HFFc6 (cell line): ENCODE measurements at places on chromosomes 5 and 9. TPM values are rescaled to one million over a fixed set of nuclear protein-coding genes. Genes with fewer than 3 reads are reported as not detected.
A peak's percentile ranks its signal among the peaks of the same experiment; 100 is the strongest.

GRCh38 chr9:36163049-36163785 lies 6.0 kb upstream of the CCIN start:
- no peaks in the 10 kb centered on the region; the same call in 1 of the 2 replicates for H3K27me3 ChIP-seq
- H3K36me3 ChIP-seq: peaks cover 7% of the 10 kb centered on the region
- H3K4me3 ChIP-seq: peak overlapping the region; percentile 18; the same call in 1 of the 2 replicates
- DNase-seq: no peak
- peaks cover 78% of the 10 kb centered on the region for H3K4me1 ChIP-seq
- peak overlapping the region; percentile 86 for H3K27ac ChIP-seq

- peak; percentile 11 for DNase-seq
- H3K36me3 ChIP-seq: peaks cover 90% of the 10 kb centered on the region
- H3K27me3 ChIP-seq: peaks cover 4% of the 10 kb centered on the region
- no peak overlapping the region for H3K4me3 ChIP-seq
Measured at GRCh38 chr9:106927916-106928315, 65.0 kb downstream of the ZNF462 start.

- H3K27me3 ChIP-seq: no peaks in the 10 kb centered on the region
- H3K4me3 ChIP-seq: no peak overlapping the region
- DNase-seq: no peak
- H3K4me1 ChIP-seq: peaks cover 47% of the 10 kb centered on the region
- no peak overlapping the region for H3K27ac ChIP-seq
Measured at GRCh38 chr5:135263022-135263668, 135.9 kb downstream of the MACROH2A1 start.

GRCh38 chr9:8179381-8180053 lies 379.9 kb upstream of the DMAC1 start:
- H3K4me3 ChIP-seq: no peak overlapping the region
- H3K36me3 ChIP-seq: no peaks in the 10 kb centered on the region
- no peaks in the 10 kb centered on the region for H3K27me3 ChIP-seq
- no peak overlapping the region for H3K27ac ChIP-seq
- no peak for DNase-seq
- no peaks in the 10 kb centered on the region for H3K4me1 ChIP-seq

GRCh38 chr5:84961193-84961592 lies 576.5 kb upstream of the EDIL3 start:
- no peak overlapping the region for H3K27ac ChIP-seq
- H3K4me1 ChIP-seq: no peaks in the 10 kb centered on the region
- no peak for DNase-seq
- no peaks in the 10 kb centered on the region for H3K27me3 ChIP-seq

- H3K27ac ChIP-seq: peak overlapping the region; percentile 26; the same call in 1 of the 2 replicates
- H3K4me3 ChIP-seq: no peak overlapping the region
- peak; percentile 25 for DNase-seq
Measured at GRCh38 chr9:133103183-133103986, 17.7 kb downstream of the RALGDS start.

DNA sequence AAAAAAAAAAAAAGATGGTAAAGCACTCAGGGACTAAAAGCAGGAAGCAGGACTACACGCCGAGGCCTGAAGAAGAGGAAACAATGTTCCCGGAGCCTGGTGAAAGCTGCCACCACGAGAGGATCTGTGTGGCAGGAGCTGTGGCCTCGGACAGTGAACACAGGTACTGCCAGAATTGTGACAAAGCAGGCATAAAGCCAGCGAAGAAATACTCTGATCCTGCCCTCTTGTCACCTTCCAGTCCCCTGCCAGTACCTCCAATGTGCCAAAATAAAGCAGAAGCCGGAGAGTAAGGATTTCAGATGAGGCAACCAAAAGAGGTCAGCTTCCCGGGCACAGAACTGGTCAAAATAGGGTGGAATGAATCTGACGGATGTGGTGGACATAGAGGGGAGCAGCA lies 211.5 kb upstream of the TARS1 start:
- H3K27me3 ChIP-seq: no peaks in the 10 kb centered on the region; the same call in 1 of the 2 replicates
- DNase-seq: no peak

GRCh38 chr5:176413255-176413565 lies 3.1 kb downstream of the CLTB start:
- H3K4me1 ChIP-seq: peaks cover 59% of the 10 kb centered on the region
- H3K4me3 ChIP-seq: peak overlapping the region; percentile 94
- DNase-seq: peak; percentile 33

DNA sequence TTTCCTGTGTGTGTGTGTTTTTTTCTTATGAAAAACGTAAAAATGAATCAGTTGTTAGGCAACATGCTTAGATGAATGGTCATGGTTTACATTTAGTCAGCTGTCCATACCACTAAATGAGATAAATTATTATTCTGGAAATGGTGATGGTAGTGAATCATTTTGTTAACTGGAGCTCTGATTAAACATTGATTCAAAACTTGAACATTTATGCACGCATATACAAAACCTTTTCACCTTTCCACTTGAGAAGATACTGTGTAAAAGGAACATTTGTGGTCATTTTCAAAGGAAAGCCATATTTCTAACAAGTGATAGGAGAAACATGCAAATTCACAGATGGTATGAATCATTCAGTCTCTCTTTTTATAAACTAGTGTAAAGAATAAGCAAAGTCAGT lies 162.0 kb downstream of the SLC25A46 start:
- H3K4me3 ChIP-seq: no peak overlapping the region
- peak; percentile 80 for DNase-seq
- peaks cover 3% of the 10 kb centered on the region; the same call in 1 of the 2 replicates for H3K27me3 ChIP-seq
- peak overlapping the region; percentile 50 for H3K27ac ChIP-seq

- H3K4me1 ChIP-seq: no peaks in the 10 kb centered on the region
- H3K4me3 ChIP-seq: no peak overlapping the region
- H3K36me3 ChIP-seq: no peaks in the 10 kb centered on the region
- H3K27ac ChIP-seq: no peak overlapping the region
- no peak for DNase-seq
Measured at GRCh38 chr9:103627731-103628130, 466.4 kb upstream of the SMC2 start.

DNA sequence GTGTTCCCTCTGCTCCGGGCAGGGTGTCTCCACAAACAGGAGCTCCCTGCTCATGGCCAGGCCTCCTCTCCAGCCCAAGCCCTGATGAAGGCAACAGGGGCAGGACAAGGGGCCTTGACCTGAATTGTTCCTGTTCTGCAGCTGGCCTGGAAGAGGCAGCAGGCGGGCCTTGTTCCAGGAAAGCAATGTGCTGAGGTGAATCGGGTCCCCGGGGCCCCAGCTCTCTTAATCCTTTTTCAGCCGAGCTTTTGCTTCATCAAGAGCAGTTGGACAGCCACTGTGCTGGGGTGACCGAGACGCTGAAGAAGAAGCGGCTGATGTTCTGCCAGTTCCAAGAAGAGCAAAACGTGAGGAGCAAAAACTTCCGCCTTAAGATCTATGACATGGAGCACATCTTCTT lies 41.4 kb downstream of the CCDC180 start:
- peaks cover 4% of the 10 kb centered on the region for H3K27me3 ChIP-seq
- H3K4me1 ChIP-seq: no peaks in the 10 kb centered on the region; the same call in 1 of the 2 replicates
- DNase-seq: no peak
- H3K36me3 ChIP-seq: no peaks in the 10 kb centered on the region

DNA sequence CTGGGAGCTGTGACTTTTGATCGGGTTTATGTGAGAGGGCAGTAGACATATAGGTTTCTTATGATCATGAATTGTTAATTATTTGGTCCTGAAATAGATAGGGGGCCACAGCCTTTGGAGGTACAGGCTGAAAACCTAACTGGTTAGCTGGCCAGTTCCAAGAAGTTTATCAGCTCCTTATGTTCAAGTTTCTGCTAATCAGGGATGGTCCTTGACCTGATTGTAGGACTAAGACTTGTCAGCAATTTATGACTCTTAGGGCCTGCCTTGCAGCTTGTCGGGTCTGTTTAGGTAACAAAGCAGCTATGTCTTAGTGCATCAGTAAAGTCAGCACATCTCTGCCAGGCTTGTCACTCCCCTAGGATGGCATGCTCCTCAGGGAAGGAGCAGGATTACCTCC lies 151.8 kb upstream of the RUSC2 start:
- no peaks in the 10 kb centered on the region; the same call in 1 of the 2 replicates for H3K27me3 ChIP-seq
- H3K36me3 ChIP-seq: peaks cover 11% of the 10 kb centered on the region; the same call in 1 of the 2 replicates
- no peak overlapping the region for H3K4me3 ChIP-seq
- peaks cover 67% of the 10 kb centered on the region for H3K4me1 ChIP-seq

- H3K27me3 ChIP-seq: no peaks in the 10 kb centered on the region; the same call in 1 of the 2 replicates
- no peaks in the 10 kb centered on the region for H3K4me1 ChIP-seq
- no peak overlapping the region for H3K4me3 ChIP-seq
Measured at GRCh38 chr5:124956471-124957029, 210.1 kb upstream of the ZNF608 start.

DNA sequence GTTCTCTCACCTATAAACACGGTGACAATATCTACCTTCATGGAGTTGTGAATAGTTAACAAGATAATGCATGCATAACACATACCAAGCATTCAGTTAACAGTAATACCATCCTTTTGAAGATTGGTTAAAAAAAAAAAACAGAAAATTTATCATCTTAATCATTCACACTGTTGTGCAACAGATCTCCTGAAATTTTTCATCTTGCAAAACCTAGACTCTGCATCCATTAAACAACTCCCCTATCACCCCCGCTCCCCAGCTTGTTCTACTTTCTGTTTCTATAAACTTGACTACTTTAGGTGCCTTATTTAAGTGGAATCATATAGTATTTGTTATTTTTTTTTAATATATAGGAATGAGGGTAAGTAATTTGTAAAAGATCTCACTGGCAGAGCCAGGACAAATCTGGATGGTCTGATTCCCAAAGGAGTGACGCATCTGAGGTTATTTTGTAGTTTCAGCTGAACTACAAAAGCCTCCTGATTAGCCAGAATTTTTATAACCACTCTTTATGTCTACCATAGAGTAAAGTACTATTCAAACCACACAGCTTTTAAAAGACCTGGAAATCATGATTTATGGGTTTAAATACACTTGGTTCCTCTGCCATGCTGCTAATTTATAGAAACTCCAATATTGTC lies 93.0 kb downstream of the FANCC start:
- no peaks in the 10 kb centered on the region for H3K36me3 ChIP-seq
- no peak overlapping the region for H3K27ac ChIP-seq
- H3K4me3 ChIP-seq: no peak overlapping the region
- no peaks in the 10 kb centered on the region for H3K4me1 ChIP-seq
- H3K27me3 ChIP-seq: no peaks in the 10 kb centered on the region
- no peak for DNase-seq

GRCh38 chr9:133958756-133959155 lies 33.4 kb downstream of the VAV2 start:
- H3K4me1 ChIP-seq: peaks cover 25% of the 10 kb centered on the region
- H3K27me3 ChIP-seq: peaks cover 2% of the 10 kb centered on the region
- H3K36me3 ChIP-seq: peaks cover 7% of the 10 kb centered on the region; the same call in 1 of the 2 replicates
- DNase-seq: no peak
- H3K4me3 ChIP-seq: no peak overlapping the region

DNA sequence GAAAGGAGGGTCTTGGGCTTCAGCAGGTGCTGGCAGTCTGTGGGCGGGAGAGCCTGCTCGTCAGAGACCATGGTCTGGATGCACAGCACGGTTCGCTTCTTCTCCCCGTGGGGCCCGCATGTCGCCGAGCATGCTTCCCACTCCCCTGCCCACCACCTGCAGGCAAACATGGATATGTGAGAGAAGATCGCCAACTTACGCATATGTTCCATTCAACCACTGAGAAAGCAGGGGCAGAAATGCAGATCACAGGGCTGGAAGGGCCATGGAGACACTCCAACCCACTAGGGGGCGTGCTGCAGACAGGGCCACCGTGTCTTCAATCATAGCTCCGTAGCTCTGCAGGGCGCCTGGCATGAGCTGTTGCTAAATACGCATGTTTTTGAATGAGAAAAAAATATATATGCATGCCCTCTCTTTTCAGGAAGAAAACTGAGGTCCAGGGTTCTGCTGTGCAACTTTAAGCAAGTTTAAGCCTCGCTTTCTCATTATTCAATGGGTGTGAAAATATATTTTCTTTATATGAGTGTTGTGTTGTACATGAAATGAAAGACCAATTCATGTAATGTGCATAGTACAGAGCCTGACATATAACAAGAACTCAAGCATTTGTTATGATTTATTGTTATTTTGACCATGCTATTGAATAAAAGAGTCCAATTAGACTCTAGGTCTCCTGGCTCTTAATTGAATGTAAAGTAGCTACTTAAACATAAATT lies 148.0 kb downstream of the TARS1 start:
- DNase-seq: no peak
- no peak overlapping the region for H3K4me3 ChIP-seq
- H3K27ac ChIP-seq: no peak overlapping the region
- no peaks in the 10 kb centered on the region for H3K27me3 ChIP-seq

GRCh38 chr5:172931001-172931536 lies 28.2 kb upstream of the RPL26L1 start:
- peaks cover 76% of the 10 kb centered on the region for H3K4me1 ChIP-seq
- H3K36me3 ChIP-seq: peaks cover 32% of the 10 kb centered on the region
- peak; percentile 90 for DNase-seq
- peak overlapping the region; percentile 95 for H3K27ac ChIP-seq
- H3K27me3 ChIP-seq: peaks cover 9% of the 10 kb centered on the region

DNA sequence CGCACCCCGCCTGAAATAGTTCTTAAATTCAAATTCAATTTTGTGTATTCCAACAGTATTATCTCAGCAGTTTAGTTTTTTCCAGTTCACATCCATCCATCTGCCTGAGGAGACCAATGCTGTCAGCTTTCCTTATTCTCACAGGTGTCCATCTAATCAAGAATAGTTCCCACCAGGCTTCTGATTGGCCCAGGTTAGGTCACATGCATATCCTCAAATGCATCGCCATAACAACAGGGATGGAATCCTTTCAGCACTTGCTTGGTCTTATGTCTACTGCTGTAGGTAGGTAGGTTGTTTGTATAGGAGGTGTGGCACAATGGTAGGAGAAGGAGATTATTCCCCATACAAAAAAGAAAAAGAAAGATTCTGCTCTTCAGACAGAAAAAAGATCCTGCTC lies 91.2 kb downstream of the UBE2R2 start:
- H3K4me1 ChIP-seq: peaks cover 9% of the 10 kb centered on the region
- H3K27ac ChIP-seq: peak overlapping the region; percentile 8
- H3K27me3 ChIP-seq: no peaks in the 10 kb centered on the region; the same call in 1 of the 2 replicates
- no peak for DNase-seq

GRCh38 chr5:74289238-74289637 lies 351.3 kb downstream of the ENC1 start:
- DNase-seq: no peak
- peaks cover 5% of the 10 kb centered on the region for H3K27me3 ChIP-seq
- no peak overlapping the region for H3K4me3 ChIP-seq
- peaks cover 25% of the 10 kb centered on the region for H3K4me1 ChIP-seq

DNA sequence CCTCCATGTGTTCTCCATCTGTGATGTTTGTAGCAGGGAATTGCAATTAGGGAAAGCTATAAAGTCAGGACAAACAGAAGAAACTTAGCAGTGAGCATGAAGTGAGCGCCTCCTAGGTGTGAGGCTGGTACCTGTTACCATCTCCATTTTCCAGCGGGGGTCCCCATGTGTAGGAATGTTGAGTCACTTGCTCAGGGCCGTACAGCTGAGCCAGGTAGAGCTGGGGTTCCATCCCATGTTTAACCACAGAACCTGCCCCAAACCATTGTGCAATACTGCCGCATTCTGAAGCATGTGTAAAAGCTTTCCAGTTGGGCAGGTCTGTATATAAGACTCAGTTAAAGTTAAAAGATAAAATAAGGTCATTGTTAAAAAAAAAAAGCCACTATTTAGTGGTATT lies 62.7 kb downstream of the NDFIP1 start:
- H3K27me3 ChIP-seq: peaks cover 1% of the 10 kb centered on the region
- no peak overlapping the region for H3K27ac ChIP-seq
- H3K4me3 ChIP-seq: no peak overlapping the region
- H3K36me3 ChIP-seq: peaks cover 7% of the 10 kb centered on the region; the same call in 1 of the 2 replicates
- H3K4me1 ChIP-seq: peaks cover 22% of the 10 kb centered on the region

The SLC9A3 gene
- total RNA-seq: 0.74 to 0.83 TPM (median 0.82 TPM) in 3 replicates

The ATG12 gene
- 58.3 and 60.7 TPM in 2 replicates for total RNA-seq

The CCDC183 gene
- total RNA-seq: 0.10 to 0.87 TPM (median 0.39 TPM) in 3 replicates

The PCDHA1 gene
- total RNA-seq: 0.12 to 0.24 TPM (median 0.22 TPM) in 3 replicates

The GAS1 gene
- 5.2 to 8.3 TPM (median 8.0 TPM) in 3 replicates for total RNA-seq

The SPINK5 gene
- total RNA-seq: not detected in 3 replicates

The ATP10B gene
- total RNA-seq: not detected in 3 replicates

The PCDHB7 gene
- total RNA-seq: 0.39 to 0.97 TPM (median 0.74 TPM) in 3 replicates

The AIF1L gene
- 0.21 to 0.47 TPM (median 0.30 TPM) in 3 replicates for total RNA-seq

The LAMC3 gene
- total RNA-seq: not detected in 2 replicates

The IFNE gene
- 1.0 to 1.9 TPM (median 1.4 TPM) in 3 replicates for total RNA-seq

The SPINK4 gene
- total RNA-seq: not detected in 3 replicates
